ENCODE measurements at places on chromosomes 7 and 10. TPM values are rescaled to one million over a fixed set of nuclear protein-coding genes. Genes with fewer than 3 reads are reported as not detected.

THSD7A gene
- total RNA-seq, result 0.18 TPM

UBTD1 gene
- total RNA-seq, result 21.9 TPM

SVOPL gene
- not detected for total RNA-seq

DYDC2 gene
- total RNA-seq, result not detected

HOXA11 gene
- not detected for total RNA-seq

- no peak overlapping the region for H3K27ac ChIP-seq
- DNase-seq, result no peak
- H3K27me3 ChIP-seq, result no peaks in the 10 kb centered on the region
- no peak overlapping the region for H3K4me3 ChIP-seq
- H3K4me1 ChIP-seq, result no peaks in the 10 kb centered on the region
Measured at GRCh38 chr7:105751054-105751453, 125.3 kb downstream of the ATXN7L1 start.

- no peaks in the 10 kb centered on the region for H3K27me3 ChIP-seq
- no peaks in the 10 kb centered on the region for H3K36me3 ChIP-seq
- peaks cover 1% of the 10 kb centered on the region for H3K4me1 ChIP-seq
- DNase-seq, result no peak
Measured at GRCh38 chr10:5606864-5607263, 59.5 kb downstream of the ASB13 start.

- DNase-seq, result no peak
- H3K36me3 ChIP-seq, result no peaks in the 10 kb centered on the region
- no peaks in the 10 kb centered on the region for H3K4me1 ChIP-seq
- no peak overlapping the region for H3K4me3 ChIP-seq
- H3K27ac ChIP-seq, result no peak overlapping the region
Measured at GRCh38 chr10:127576740-127577161, 27.6 kb downstream of the NPS start.

GRCh38 chr7:106870983-106871410 lies 5.9 kb downstream of the PIK3CG start:
- H3K4me3 ChIP-seq, result no peak overlapping the region
- no peak overlapping the region for H3K27ac ChIP-seq
- no peaks in the 10 kb centered on the region for H3K4me1 ChIP-seq
- DNase-seq, result peak; percentile 49

DNA sequence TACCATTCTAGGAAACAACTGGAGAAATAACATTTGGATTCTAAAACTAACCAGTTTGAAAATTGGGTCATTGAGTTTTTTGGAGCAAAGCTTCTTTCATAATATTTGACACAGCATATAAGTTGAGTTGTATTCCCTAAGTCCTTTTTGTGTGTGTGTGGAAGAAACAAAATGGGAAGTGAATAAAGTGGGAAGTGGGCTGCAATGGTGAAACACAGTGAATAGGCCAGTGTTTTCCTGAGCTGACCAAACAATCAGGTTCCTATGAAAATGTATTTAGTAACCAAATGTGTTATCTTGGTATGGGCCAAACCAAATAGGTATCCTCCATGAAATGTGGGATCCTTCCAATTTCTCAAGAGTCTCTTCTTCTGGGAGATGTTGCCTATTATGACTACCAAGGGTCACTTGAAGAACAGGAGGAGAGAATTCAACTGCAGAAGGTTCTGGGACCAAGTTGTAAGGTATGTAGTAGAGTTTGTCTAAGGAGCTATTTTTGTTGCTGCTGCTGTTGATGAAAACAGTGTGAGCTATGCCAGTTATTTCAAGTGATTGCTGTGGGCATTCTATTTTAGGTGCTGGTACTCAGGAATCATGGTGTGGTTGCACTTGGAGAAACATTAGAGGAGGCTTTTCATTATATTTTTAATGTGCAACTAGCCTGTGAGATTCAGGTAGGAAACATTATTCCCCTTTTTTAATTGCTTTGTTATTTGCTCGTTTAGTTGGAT lies 88.3 kb upstream of the MXI1 start:
- no peak overlapping the region for H3K27ac ChIP-seq
- no peaks in the 10 kb centered on the region for H3K4me1 ChIP-seq
- H3K36me3 ChIP-seq, result peaks cover 24% of the 10 kb centered on the region
- H3K27me3 ChIP-seq, result no peaks in the 10 kb centered on the region
- no peak overlapping the region for H3K4me3 ChIP-seq

DNA sequence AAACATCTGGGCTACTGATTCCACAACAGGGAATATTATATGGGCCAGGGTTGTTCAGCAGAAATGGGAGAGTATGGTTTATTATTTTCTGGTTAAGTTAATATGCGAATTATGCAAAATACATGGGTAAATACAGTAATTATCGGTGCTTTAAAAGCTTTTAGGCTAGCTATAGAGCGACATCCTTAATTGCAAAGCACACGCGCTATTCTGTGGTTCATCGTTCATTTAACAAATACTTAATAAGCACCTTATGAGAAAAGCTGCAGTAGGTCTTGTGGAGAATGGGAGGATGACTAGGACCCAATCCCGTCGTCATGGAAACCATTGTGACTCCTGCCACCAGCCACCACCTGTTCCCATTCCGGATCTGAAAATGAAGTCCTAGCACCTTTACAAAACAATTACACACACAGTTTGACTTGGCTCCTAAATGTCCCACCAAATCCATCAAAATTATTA lies 623 bp upstream of the CEP41 start:
- H3K4me3 ChIP-seq, result peak overlapping the region; percentile 52
- H3K27me3 ChIP-seq, result no peaks in the 10 kb centered on the region
- no peaks in the 10 kb centered on the region for H3K36me3 ChIP-seq
- H3K27ac ChIP-seq, result peak overlapping the region; percentile 58

GRCh38 chr7:4208586-4208985 lies 473.5 kb upstream of the FOXK1 start:
- no peaks in the 10 kb centered on the region for H3K27me3 ChIP-seq
- no peak overlapping the region for H3K27ac ChIP-seq
- no peak overlapping the region for H3K4me3 ChIP-seq

DNA sequence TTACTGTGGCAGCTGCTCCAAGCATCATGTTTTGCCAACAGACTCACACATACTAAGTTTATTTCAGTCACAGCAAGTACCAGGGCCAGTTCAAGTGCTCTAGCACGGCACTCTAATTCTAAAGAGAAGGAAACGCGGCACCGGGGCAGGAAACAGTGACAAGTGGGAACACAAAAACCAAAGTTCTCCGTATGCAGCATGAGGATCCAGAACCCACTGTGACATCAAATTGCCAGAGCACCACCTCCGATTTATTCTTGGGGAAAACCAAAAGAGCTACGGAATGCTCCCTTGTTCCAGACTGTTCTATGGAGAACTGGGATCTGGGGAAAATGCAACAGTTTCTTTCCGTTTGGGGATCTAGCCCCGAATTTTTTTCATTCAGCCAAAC lies 448 bp upstream of the PTER start:
- H3K27ac ChIP-seq, result no peak overlapping the region
- H3K27me3 ChIP-seq, result no peaks in the 10 kb centered on the region
- H3K4me3 ChIP-seq, result peak overlapping the region; percentile 52
- H3K36me3 ChIP-seq, result no peaks in the 10 kb centered on the region

DNA sequence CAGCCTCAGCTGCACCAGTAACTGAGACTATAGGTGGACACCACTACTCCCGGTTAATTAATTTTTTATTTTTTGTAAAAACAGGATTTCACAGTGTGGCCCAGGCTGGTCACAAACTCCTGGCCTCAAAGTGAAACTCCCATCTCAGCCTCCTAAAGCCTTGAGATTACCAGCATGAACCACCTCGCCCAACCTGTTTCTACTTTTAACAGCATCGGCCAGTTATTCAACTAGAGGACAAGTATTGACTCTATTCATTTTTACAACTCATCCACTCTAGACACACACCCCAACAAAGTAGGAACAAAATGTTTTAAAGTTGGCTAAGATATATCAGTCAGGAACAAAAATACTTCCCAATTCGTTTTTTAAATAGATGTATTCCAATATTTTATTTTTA lies 334.8 kb downstream of the PARD3 start:
- no peak overlapping the region for H3K27ac ChIP-seq
- H3K4me3 ChIP-seq, result no peak overlapping the region
- no peaks in the 10 kb centered on the region for H3K36me3 ChIP-seq
- no peaks in the 10 kb centered on the region for H3K27me3 ChIP-seq

DNA sequence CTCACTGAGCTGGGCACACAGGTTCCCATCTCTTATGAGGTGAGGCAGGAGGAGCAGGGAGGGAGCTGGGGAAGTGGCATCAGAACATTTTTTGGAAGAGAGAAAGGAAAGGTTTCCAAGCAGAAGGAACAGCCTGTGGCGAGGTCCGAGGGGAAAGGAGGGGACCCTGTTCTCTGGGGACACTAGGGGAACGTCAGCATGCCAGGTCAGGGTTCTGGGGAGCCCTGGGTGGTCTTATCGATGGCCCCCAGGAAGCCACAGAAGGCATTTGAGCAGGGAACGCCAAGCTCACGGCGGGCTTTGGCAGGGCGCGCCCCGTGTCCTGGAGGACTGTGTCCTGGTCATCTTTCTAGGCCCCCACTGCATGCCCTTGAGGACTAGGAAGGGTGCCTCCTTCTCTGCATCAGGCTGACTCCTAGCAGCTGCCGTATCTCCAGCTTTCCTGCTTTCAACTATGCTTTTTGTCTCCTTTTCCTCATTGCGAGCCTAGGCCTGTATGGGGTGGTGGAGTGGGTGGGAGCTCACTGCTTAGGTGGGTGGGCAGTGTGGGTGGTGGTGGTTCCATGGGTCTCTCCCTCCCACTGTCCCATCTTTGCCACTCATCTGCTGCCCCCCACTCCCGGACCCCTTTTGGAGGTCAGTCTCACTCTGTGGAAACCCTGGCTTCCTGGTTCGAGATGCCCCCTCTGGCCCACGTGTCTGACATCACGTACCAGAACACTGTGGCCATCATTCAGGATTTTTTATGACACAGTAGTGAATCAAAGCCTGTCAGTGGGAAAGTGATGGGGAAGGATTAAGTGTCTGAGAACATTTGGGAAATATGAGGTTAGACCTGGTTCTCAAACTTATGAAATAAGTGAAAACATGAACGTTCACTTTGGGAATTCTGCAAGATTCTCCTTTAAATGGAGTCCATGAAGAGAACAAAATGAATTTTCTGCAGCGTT lies 89.1 kb downstream of the CUX1 start:
- H3K27ac ChIP-seq, result no peak overlapping the region
- H3K4me3 ChIP-seq, result no peak overlapping the region
- no peak for DNase-seq
- no peaks in the 10 kb centered on the region for H3K36me3 ChIP-seq
- no peaks in the 10 kb centered on the region for H3K27me3 ChIP-seq

DNA sequence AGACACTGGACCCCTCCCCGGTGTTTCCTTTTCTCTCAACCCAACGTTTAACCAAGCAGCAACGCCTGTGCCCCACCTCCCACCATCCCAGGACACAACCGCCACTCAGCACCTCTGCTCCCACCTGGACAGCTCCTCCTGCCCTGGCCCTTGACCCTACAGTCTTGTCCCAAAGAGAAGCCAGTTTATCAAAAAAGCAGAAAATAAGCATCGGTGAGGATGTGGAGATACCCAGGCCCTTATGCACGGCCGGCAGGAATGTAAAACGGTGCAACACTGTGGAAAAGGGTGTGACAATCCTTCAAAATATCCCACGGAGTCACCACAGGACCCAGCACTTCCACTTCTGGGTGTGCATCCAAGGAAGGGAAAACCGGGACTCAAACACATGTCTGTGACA lies 176.2 kb upstream of the RNF32 start:
- H3K4me1 ChIP-seq, result no peaks in the 10 kb centered on the region
- no peak for DNase-seq
- H3K27ac ChIP-seq, result no peak overlapping the region
- no peaks in the 10 kb centered on the region for H3K36me3 ChIP-seq
- peaks cover 1% of the 10 kb centered on the region for H3K27me3 ChIP-seq
- no peak overlapping the region for H3K4me3 ChIP-seq

GRCh38 chr7:157710396-157710795 lies 373.6 kb downstream of the DNAJB6 start:
- H3K36me3 ChIP-seq, result no peaks in the 10 kb centered on the region
- no peaks in the 10 kb centered on the region for H3K4me1 ChIP-seq
- DNase-seq, result no peak
- no peak overlapping the region for H3K27ac ChIP-seq
- H3K27me3 ChIP-seq, result no peaks in the 10 kb centered on the region

DNA sequence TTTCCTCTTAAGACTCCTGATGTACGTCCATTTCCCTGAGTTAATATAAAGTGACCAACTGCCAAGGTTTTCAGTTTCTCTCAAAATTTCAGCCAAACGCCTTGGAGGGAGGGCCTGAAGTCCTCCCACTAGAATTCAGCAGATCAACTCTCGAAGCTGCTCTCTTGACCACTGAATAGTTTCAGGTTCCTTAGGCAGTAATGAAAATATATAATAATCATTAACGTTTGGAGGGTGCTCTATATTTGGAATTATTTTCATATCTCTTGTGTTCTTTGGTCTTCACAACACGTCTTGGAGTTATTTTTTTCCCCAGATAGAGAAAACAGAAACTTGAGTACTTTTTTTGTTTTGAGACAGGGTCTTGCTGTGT lies 123.6 kb upstream of the SFMBT2 start:
- no peaks in the 10 kb centered on the region for H3K4me1 ChIP-seq
- H3K36me3 ChIP-seq, result no peaks in the 10 kb centered on the region
- H3K27ac ChIP-seq, result no peak overlapping the region
- H3K4me3 ChIP-seq, result no peak overlapping the region
- H3K27me3 ChIP-seq, result no peaks in the 10 kb centered on the region
- no peak for DNase-seq

- no peak overlapping the region for H3K27ac ChIP-seq
- H3K4me1 ChIP-seq, result no peaks in the 10 kb centered on the region
- DNase-seq, result peak; percentile 26
- H3K4me3 ChIP-seq, result no peak overlapping the region
Measured at GRCh38 chr7:32658467-32658869, 163.2 kb downstream of the AVL9 start.

DNA sequence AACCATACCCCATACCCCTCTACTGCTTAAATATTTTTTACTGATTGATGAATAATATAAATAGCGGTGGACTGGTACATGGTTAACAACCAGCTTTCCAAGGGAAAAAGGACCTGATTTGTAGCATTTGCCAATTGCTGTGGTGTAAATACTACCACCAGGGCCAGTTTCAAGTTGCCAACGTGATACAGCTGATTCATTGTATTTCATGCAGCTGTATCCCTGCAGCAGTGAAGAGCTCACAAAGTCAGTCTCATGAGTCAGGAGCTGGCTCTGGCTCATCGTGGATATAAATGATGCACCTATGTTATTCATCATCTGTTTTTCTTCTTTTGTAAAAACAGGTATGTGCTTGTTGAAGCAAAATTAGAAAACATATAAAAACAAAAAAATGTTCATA lies 15.2 kb downstream of the CALML5 start:
- H3K27ac ChIP-seq, result no peak overlapping the region
- H3K27me3 ChIP-seq, result peaks cover 10% of the 10 kb centered on the region
- no peaks in the 10 kb centered on the region for H3K4me1 ChIP-seq
- DNase-seq, result peak; percentile 52

DNA sequence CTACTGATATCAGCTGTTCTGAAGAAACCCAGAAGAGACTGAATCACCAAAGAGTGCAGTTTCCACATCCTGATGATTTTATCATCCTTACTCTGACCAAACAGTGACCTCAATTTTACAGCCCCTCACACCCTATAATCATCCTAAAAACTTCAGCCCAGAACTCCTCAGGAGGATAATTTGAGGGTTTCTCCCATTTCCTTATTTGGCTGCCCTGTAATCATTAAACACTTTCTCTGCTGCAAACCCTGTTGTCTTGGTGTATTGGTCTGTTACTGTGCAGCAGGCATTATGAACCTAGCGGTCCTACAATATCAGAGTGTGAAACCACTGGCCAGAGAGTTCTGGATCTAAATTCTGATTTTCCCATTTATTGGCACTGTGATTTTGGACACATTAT lies 141.7 kb downstream of the PCLO start:
- no peaks in the 10 kb centered on the region for H3K4me1 ChIP-seq
- H3K27me3 ChIP-seq, result no peaks in the 10 kb centered on the region
- no peaks in the 10 kb centered on the region for H3K36me3 ChIP-seq
- no peak overlapping the region for H3K27ac ChIP-seq

Data from IMR-90 (cell line).